Effector memory CD4-positive, alpha-beta T cell (primary cell): ENCODE measurements at places on chromosomes 5 and 9.

DNA sequence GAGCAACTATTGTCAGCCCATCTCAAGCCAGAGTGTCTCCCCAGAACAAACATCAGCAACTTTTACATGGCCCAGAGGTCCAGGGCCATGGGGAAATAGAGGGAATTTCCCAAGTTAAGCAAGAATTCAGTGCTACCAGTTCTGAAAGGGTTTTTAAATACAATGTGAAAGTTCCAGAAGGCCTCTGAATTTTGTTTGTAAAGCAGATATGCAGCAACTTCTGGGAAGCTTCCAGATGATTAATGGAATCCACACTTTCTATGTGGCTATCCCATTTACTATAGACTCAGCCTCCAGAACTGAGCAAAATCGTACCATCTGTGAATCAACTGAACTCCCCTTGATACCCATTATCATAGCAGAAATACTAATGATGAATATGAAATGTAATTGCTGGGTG is 93.8 kb downstream of the FEM1C start:
- DNase-seq = no peak

DNA sequence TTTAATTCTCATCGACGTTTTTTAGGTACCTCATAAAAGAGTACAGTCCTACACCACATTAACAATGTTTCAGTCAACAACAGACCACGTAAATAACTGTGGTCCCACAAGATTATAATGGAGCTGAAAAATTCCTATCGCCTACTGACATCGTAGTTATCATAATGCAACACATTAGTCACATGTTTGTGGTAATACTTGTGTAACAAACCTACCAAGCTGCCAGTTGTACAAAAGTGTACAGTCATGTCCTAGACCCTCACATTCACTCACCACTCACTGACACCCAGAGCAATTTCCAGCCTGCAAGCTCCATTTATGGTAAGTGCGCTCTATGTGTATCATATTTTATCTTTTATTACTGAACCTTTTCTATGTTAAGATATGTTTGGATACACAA is 16.8 kb downstream of the GNAQ start:
- no peak for DNase-seq

DNA sequence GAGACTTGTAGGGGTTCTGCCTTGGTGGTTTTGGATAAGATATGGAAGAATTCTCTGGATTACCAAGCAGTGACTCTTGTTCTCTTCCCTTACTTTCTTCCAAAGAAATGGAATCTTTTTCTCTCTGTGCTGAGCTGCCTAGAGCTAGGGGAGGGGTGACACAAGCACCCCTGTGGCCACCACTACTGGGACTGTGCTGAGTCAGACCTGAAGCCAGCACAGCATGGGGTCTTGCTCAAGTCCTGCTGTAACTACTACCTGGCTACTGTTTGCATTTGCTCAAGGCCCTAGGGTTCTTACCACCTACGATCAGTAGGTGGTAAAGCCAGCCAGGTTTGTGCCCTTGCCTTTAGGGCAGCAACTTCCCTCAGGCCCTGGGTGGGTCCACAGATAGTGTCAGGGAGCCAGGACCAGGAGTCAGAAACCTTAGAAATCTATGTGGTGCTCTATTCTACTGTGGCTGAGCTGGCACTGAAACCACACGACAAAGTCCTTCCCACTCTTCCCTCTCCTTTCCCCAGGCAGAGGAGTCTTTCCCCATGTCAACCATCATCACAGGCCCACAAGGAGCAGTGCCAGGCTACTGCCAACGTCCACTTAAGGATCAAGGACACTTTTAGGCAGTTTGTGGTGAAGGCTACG is 53.8 kb downstream of the SREK1 start:
- no peak for DNase-seq

DNA sequence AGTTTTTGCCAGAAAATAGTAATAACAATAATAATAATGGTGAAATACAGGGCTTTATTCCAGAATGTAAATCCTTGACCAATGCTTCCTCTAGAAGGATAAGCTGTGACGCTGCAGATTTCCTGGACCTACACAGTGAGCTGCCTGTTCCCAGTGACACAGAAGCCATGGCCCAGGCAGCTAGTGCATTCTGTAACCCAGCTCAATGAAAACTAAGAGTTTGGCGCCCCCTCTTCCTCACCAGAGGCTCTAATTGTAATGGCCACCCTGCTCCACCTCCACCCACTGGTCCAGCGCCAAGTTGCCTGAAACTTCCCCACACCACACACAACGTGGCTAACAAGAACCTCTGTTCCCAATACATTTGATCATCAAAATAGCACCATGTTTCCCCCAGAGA is 248.1 kb downstream of the CETN3 start:
- no peak for DNase-seq

GRCh38 chr9:79120533-79120932 is 451.2 kb upstream of the TLE4 start:
- DNase-seq = no peak

DNA sequence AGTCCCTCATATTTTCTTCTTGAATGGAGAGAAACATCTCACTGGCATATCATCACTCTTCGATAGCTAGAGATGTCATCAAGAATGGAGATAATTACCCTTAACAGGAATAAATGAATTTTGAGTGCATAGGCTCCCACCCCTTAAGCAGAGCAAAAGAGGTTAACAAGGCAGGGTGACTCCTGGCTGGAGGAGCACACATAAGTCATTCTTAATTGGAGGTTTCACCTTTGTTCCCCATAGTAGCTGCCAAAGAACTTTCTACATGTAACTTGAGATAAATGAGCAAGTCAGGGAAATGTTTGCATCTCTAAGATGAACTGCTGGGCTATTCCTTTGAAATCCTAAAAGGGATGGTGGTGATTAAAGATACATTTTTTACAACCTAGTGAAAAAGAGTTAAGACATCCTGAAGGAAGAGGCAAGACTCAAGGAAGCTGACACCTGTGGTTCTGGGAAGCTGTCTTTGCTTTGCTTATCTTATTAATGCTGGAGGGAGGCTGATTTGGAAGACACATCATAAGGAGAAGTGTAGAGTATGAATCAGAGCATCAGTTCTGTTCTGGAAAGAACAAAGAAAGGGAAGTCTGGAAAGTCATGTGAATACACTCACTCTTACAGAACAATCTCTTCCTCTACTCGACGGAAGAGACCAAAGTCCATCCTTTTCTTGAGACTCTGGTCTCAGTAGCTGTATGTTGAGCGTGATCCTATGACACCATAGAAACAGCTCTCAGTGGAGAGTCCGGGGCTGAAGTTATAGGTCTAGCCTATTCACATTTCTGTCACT is 326.3 kb downstream of the OSTF1 start:
- DNase-seq = no peak

DNA sequence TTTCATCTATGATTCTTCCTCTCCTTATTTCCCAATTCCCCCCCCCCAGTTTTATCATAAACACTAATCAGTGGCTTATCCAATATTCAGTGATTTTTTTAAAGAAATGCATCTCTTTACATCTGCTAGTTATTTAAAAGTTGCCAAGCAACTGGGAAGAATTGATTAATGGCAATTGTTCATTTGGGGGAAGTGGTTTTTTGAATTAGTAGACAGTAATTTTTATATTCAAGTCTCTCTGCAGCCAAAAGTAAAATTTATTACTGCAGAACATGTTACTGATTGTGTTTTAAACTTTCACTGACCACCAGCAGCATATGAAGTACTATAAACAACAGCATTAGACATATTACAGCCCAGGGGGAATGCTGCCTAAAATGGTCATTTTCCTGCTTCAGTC is 308.8 kb upstream of the NREP start:
- DNase-seq = no peak

- no peak for DNase-seq
These were observed 11.9 kb downstream of the FYB1 start for GRCh38 chr5:39207345-39208045.

DNA sequence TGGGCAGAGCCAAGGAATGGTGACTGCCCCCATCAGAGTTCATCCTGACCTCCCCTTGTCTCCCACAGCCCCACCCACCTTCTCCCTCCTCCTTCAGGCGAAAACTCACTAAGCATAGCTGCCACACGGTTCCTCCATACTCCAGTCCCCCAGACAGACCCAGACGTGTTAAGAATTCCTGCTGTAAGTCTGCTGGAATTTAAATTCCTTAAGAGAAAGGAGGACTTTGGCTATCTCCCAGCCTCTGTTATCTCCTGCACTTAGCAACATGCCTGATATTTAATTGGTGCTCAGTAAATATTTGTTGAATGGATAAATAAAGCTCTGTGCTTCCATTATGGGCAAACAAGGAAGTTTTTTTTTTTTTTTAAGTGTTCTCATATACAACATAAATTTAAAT is 213.7 kb downstream of the RFK start:
- DNase-seq = no peak

- DNase-seq = no peak
These were observed 14.3 kb downstream of the TTC1 start for GRCh38 chr5:160023007-160023907.

- DNase-seq = no peak
These were observed 1.6 kb upstream of the TMEM245 start for GRCh38 chr9:109121232-109121796.

DNA sequence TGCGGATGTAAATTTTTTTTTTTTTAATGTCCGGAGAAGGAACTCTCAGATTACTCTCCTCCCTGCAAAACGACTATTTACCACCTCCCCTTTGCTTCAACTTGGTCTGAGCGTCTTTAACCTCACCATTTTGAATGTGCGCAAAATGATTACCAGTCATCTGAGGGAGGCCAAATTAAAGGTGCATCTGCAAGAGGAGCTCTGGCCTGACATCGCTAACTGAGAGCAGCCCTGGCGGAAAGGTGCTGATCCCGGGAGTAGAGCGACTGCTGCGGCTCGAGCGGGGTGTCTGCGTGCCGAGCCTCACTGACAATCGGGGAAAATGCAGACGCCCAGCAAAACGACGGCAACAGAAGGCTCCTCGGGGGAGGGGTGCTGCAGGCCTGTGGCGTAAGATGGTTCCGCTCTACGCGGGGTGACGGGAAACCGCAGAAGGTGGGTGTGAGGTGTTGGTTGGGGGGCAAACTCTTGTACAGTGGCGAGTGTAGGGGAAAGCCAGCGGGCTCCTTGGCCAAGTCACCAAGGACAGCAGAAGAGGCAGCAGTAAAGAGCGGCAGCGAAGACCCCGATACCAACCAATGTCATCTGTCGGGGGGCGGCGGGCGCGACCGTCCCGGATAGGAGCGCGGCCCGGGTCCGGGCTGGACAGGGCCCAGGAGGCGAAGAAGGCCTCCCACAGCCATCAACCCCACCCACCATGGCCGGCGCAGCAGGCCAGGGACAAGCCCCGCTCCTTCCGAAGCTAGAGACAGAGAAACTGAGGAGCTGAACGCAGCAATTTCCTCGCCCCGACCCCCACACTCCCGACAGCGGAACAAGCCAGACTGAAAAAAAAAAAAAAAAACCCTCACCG is 557 bp downstream of the PJA2 start:
- peak; percentile 76 for DNase-seq

- no peak for DNase-seq
These were observed 69.3 kb downstream of the PTPN3 start for GRCh38 chr9:109428854-109429253.

DNA sequence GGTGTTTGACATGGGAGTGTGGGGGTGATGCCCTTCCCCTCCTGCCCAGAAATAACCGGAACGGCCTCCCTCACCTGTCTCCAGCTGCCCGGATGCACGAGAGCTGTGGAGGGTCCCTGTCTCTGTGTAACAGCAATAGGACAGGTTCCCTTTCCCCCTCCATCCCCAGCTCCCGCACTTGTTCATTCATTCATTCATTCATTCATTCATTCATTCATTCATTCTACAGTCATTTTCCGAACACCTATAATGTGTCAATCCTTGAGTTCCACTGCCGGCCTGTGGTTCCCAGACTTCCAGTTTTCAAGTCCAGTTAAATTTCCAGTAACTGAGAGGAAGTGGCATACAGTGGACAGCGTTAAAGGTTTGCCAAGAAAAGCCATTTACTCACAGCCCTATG is 7.3 kb downstream of the PRRX2 start:
- no peak for DNase-seq

DNA sequence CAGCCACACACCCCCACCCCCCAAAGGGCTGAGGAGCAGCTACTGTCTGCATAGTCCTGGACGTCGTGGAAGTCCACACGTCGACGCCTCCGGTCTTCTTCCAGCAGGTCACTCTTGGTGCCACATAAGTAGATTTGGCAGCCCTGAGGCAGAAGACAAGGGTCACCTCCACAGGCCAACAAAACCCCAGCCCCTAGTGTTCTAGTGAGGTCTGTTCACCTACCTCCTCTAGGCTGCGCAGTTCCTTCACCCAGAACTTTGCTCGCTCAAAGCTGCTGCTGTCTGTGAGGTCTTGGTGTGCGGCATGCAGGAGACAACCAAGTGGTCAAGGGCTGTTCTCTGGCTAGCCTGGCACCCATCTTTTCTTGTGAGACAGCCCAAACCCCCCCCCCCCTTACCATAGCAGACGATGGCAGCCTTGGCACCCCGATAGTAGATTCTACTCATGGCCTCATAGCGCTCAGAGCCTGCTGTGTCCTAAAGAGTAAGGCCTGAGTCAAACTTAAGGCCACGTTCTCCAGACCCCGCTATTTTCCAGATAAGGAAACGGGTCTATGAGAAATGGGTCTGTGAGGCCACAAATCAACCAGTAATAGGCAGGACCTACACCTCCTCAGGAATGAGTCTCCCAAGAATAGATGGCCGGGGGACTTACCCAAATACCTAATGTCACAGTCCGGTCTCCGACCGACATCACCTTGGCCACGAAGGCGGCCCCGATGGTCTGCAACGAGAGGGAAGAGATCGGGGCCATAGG is 987 bp downstream of the RAB24 start:
- DNase-seq = no peak
